ENCODE measurements at places on chromosomes 11 and 22. TPM values are rescaled to one million over a fixed set of nuclear protein-coding genes. Genes with fewer than 3 reads are reported as not detected.

GRCh38 chr11:131549770-131550169 lies 179.4 kb downstream of the NTM start:
- H3K4me3 ChIP-seq, result no peak overlapping the region
- H3K36me3 ChIP-seq, result no peaks in the 10 kb centered on the region
- no peak overlapping the region for H3K27ac ChIP-seq
- H3K27me3 ChIP-seq, result peaks cover 7% of the 10 kb centered on the region

DNA sequence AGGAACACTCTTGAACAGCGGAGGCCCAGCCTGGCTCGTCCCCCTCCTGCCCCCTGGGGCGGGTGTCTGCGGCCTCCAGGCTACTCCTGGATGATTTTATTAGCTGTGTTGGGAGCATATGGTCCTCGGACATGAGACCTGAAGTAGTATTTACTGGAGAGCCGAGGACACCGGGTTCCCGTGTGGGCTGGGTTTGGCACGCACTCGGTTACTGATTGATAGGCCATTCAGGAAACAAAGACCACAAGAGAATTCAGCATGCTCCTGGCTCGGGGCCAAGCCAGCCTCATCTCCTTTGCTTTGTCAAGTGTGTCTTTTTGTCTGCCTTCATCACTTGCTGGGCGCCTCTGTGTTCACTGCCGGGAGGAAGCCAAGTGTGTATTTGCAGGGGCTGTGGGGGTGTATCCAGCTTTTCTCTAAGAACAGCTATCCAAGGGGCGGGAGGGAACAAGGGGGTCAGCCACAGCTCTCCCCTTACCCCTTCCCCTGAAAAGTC lies 9.7 kb downstream of the FXYD2 start:
- peak overlapping the region; percentile 83 for H3K4me3 ChIP-seq
- H3K27me3 ChIP-seq, result no peaks in the 10 kb centered on the region
- peaks cover 64% of the 10 kb centered on the region for H3K4me1 ChIP-seq
- H3K36me3 ChIP-seq, result no peaks in the 10 kb centered on the region
- peak overlapping the region; percentile 82 for H3K27ac ChIP-seq

TPCN2 gene
- 17.8 TPM for total RNA-seq

GRCh38 chr11:101803651-101804050 lies 111.2 kb upstream of the CEP126 start:
- no peaks in the 10 kb centered on the region for H3K36me3 ChIP-seq
- DNase-seq, result no peak
- H3K27ac ChIP-seq, result no peak overlapping the region
- H3K4me1 ChIP-seq, result no peaks in the 10 kb centered on the region
- H3K4me3 ChIP-seq, result no peak overlapping the region

TESMIN gene
- 10.6 TPM for total RNA-seq

GRCh38 chr11:22808571-22809197 lies 20.9 kb downstream of the SVIP start:
- no peaks in the 10 kb centered on the region for H3K27me3 ChIP-seq
- peaks cover 3% of the 10 kb centered on the region for H3K36me3 ChIP-seq
- no peak overlapping the region for H3K27ac ChIP-seq
- DNase-seq, result no peak
- no peaks in the 10 kb centered on the region for H3K4me1 ChIP-seq

DNA sequence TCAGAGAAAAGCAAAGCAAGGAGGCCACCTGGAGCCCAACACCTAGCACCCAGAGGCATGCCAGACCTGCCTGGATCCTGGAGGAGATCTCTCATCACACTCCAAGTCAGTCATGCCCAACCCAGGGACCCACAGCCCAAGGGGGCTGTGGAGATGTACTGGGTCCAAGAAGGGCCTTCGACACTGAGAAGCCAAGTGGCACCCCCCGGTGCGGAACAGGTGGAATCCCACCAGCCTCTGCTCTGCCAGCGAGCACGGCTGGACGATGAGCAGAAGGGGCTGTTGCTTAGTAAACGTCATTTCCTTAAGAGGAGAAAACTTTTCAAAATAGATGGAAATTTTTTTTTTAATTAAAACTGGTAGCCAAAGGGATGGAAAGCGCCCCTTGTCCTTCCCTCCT lies 171.9 kb upstream of the GRK3 start:
- no peak overlapping the region for H3K27ac ChIP-seq
- H3K27me3 ChIP-seq, result no peaks in the 10 kb centered on the region
- no peak for DNase-seq

DNA sequence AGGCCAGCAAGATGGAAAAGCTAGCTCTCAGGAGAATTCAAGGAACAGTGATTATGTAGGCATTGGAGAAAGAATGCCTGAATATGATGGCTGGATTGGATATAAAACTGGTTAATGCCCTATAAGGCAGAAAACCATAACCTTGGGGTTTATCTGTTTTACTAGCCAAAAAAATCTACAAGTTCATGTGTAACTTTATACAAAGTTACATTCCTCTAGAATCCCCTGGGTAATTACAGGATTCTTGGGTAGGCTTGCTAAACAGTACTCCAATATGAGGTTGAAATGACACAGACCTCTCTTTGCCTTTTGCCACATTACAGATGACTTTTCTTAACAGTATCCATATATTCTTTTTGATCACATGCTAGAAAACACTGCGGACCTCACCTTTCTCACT lies 26.0 kb downstream of the TSPAN18 start:
- no peak overlapping the region for H3K4me3 ChIP-seq
- H3K27ac ChIP-seq, result no peak overlapping the region
- H3K27me3 ChIP-seq, result no peaks in the 10 kb centered on the region
- peaks cover 23% of the 10 kb centered on the region for H3K4me1 ChIP-seq

SLC15A3 gene
- 3.5 TPM for total RNA-seq

DNA sequence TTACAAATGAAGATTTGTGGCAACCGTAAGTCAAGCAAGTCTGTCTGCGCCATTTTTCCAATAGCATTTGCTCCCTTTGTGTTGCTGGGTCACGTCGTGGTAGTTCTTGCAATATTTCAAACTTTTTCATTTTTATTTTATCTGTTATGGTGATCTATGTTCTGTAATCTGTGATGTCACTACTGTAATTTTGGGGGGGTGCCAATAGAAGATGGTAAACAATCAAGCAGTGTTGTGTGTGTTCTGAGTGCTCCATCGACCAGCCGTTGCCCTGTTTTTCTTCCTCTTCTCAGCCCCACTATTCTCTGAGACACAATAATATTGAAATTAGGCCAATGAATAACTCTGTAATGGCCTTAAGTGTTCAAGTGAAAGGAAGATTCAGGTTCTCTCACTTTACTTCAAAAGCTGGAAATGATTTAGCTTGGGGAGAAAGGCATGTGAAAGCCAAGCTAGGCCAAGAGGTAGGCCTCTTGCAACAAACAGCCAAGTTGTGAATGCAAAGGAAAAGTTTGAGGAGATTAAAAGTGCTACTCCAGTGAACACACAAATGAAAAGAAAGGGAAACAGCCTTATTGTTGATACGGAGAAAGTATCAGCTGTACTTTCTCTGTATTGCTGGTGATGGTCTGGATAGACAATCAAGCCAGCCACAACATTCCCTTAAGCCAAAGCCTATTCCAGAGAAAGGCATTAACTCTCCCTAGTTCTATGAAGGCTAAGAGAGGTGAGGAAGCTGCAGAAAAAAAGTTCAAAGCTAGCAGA lies 7.5 kb downstream of the ZC3H12C start:
- peak overlapping the region; percentile 15 for H3K27ac ChIP-seq
- no peak overlapping the region for H3K4me3 ChIP-seq
- H3K36me3 ChIP-seq, result no peaks in the 10 kb centered on the region
- no peak for DNase-seq

DNA sequence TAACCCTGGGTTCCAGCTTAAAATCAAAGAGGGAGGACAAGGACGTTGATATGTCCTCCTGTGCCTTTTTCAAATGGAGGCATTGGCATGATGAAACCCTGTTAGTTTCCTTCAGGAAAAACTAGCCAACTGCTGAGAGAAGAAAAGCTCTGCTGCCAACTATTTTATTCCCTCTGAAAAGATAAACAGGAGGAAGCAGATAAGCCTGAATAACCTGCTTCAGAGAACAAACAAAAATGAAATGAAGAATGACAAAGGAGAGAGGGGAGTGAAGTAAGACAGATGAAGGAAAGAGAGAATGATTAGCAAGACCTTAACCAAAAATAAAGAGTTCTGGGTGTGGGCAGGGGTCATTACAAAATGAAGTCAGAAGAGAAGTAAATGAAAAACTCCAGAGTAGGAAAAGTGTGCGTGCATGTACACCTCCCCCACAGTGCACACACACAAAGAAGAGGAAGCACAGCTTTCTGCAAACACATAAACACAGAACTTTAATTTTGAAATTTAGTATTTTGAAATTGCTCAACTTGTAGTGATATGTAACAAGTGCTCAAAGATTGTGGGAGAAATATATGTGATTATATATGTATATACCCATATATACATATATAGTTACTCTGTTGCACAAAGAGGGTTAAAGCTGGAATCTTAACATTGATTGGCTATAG lies 332.2 kb downstream of the LUZP2 start:
- no peaks in the 10 kb centered on the region for H3K27me3 ChIP-seq
- no peaks in the 10 kb centered on the region for H3K4me1 ChIP-seq
- no peak overlapping the region for H3K4me3 ChIP-seq
- DNase-seq, result no peak
- H3K36me3 ChIP-seq, result no peaks in the 10 kb centered on the region

IL18 gene
- total RNA-seq, result not detected

DNA sequence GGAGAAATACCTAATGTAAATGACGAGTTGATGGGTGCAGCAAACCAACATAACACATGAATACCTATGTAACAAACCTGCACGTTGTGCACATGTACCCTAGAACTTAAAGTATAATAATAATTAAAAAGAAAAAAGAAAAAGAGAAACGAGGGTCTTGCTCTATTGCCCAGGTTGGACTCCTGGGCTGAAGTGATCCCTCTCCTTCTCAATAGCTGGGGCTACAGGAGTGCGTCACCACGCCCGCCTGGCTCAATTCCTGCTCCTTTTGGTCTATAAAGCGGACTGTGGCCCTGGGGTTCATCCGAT lies 521 bp upstream of the PTS start:
- peak overlapping the region; percentile 87 for H3K27ac ChIP-seq
- H3K4me1 ChIP-seq, result peaks cover 17% of the 10 kb centered on the region
- DNase-seq, result no peak
- H3K36me3 ChIP-seq, result peaks cover 8% of the 10 kb centered on the region
- no peaks in the 10 kb centered on the region for H3K27me3 ChIP-seq
- H3K4me3 ChIP-seq, result peak overlapping the region; percentile 89

DNA sequence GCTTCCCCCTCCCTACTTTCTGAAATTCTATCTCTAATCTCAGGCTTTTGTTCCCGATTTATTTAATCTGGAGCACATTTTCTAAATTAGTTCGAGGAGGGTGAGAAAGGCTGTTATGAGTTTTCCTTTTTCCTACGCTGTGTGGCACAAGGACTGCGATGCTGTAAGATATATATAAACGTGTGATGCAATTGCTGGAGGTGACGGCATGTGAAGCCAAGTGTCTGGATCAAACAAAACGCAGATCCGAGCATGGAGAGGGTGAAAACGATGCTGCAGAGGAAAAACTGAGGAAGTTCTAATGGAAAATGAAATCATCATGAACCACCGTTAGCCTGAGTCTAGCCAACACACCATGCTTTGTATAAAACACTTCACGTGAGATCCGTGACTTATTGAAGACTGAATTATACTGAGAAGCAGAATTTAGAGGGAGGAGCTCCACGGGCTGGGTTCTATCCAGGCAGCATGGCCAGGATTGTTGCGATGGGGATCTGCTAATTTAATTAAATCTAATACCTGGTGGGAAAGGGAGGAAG lies 4.4 kb downstream of the PKNOX2 start:
- no peak for DNase-seq
- no peak overlapping the region for H3K4me3 ChIP-seq
- H3K36me3 ChIP-seq, result peaks cover 2% of the 10 kb centered on the region
- peaks cover 76% of the 10 kb centered on the region for H3K27me3 ChIP-seq
- peaks cover 12% of the 10 kb centered on the region for H3K4me1 ChIP-seq
- no peak overlapping the region for H3K27ac ChIP-seq

GRCh38 chr22:49632199-49633009 lies 195.3 kb downstream of the BRD1 start:
- DNase-seq, result no peak
- no peak overlapping the region for H3K4me3 ChIP-seq
- no peaks in the 10 kb centered on the region for H3K27me3 ChIP-seq
- no peaks in the 10 kb centered on the region for H3K36me3 ChIP-seq

DNA sequence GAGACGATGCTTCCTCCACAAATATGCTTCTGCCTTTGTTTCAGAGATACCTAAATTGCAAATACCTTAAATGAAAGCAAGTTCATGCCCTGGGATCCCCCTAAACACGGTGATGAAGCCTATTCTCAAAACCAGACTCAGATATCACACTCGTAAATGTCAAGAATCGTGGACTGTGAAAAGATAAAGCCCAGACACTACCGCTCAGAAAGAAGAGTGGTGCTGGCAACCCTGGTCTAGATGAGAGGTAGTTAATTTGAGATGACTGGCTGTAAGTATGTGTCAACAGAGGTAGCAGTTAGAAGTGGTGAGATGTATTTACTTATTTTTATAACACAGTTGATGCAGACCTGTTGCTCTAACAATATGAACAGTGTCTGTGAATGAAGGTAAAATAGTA lies 2.5 kb downstream of the OVCH2 start:
- no peak overlapping the region for H3K27ac ChIP-seq
- H3K36me3 ChIP-seq, result no peaks in the 10 kb centered on the region
- no peak overlapping the region for H3K4me3 ChIP-seq
- no peak for DNase-seq
- no peaks in the 10 kb centered on the region for H3K4me1 ChIP-seq
- peaks cover 53% of the 10 kb centered on the region for H3K27me3 ChIP-seq

DNA sequence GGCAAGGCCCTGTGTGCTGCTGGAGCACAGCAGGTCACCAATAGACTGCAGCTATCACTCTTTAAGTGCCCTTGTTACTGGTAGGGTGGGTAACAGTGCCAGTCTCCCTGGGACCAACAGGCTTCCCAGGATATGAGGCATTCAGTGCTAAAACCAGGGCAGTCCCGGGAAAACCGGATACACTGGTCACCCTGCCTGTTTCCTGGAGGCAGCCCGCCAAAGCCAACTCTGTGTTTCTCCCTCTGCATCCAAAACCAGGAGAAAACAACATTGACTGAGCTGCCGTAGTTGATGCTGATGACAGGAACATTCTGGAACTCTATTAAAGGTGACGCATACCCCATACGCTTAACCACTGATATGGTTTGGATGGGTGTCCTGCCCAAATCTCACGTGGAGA lies 149.1 kb downstream of the SHANK2 start:
- no peak for DNase-seq
- no peak overlapping the region for H3K27ac ChIP-seq
- H3K36me3 ChIP-seq, result no peaks in the 10 kb centered on the region

- no peak for DNase-seq
- H3K4me1 ChIP-seq, result no peaks in the 10 kb centered on the region
- H3K27ac ChIP-seq, result no peak overlapping the region
- H3K27me3 ChIP-seq, result peaks cover 17% of the 10 kb centered on the region
These were observed 114.5 kb downstream of the FEZ1 start for GRCh38 chr11:125381499-125382044.
